NCI-H524 treated with DMSO at 0.1 percent for 48 hours (cell line): ENCODE measurements at places on chromosomes 4 and X.

DNA sequence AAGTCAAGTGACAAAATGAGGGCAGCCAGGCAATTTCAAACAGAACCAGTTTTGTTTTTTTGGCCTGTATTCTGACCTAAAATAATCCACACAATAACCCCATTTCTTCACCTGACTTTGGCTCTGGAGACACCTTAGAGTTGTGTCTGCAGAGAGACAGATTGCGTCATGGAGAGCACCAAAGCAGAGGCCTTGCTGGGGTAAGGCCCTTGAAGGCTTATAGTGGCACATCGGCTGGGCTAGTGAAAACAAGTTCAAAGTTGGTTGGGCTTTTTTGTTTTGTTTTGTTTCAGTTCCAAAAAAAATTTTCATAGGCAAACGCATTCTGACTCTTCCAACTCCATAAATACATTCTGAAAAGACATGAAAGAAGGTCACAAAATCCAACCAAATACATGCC is 34.4 kb downstream of the PARM1 start:
- no peak for DNase-seq

DNA sequence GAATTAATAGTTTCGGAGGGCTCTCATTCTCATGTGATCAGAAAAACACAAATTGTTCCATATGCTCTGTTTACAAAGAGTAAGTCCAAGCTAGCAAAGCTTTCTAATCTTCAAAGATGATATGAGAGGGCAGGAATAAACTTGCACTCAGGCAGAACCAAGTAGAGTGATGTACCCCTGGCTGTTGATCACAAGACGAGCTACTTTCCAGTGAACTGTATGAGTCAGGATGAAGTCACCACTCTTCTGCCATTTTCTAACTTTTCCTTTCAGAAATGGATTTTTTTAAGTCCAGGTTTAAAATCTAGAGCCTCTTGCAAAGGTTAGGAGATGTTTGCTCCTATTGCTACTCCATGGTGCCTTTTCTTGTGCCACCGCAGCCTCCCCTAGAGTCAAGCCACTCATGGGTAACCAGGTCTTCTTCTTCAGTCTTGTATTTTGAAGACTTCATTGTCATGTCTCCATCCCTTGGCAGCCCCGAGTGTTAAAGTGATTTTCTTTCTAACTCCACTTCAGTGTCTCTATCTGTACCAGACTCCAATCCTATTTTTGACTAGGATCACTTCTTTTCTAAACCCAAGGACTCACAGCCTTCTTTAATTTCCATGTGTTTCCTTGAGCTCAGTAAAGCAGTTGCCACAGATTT is 171.9 kb upstream of the GALNT7 start:
- DNase-seq = no peak

DNA sequence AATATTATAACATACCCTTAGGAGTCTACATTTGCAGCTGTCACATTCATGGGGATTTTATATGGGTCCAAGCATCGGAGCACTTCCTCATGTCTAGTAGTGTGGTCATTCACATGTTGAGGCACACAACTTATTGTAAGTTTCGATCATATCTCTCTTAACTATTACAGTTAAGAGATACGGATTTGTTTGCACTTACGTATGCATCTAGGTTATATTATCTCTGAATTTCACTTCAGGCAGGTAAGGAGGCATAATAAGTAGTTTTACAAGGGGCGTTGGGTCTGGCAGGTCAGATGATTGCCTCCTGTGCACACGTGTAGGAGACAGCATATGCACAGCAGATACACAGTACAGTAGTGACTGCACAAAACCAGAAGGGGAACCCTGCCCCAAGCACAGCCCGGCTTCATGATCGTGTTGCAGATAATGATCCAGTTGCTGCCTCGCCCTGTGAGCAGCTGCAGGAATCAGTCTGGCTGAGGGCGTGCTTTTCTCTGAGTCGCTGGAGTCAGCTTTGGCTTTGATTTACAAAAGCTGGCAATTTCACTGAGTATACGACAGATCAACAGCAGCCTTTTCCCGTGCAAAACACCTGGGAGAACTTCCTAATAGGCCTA is 302.9 kb upstream of the GATB start:
- no peak for DNase-seq

DNA sequence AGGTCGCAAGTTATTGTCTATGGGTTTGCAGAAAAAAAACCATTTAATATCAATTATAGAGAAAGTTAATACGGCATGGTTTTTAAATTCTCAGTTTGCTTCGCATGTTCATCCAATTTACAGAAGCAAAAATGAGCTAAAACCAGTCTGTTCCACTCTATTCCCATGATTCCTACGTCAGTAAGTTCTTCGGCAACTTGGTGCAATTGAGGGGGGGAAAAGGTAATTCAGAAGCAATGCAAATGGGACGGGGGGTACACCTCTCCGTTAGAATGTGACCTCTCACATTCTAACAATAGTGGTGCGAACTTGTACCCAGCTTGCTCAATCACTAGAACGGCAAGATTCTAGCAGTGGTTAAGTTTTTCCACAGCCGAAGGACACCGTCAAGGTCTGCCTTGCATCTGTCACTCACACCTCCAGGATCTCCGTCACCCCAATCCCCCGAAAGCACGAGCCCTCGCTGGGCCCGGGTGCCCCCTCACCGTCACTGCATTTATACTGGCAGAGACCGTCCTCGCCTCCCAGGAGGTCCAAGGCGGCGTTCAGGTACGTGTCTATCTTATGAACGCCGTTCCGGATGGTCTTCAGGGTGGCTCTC is 653 bp downstream of the PLA2G12A start:
- no peak for DNase-seq

DNA sequence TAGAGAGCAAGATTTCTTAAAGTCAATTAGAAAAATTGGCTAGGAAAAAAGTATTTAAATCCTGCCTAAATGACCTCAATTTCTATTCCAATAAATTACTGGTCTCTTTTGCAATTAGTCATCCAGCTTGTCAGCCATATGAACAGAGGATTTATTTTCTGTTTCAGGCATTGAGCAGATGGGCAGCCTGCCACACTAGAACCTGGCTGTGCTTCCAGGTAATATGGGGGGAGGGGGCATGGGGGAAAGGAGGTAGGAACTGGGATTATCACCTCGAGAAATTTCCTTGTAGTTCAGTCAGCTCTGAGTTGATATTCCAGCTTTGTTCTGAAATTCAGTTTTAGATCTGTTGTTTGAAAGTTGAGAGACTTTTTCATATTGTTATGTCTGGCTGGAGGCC is 206.3 kb upstream of the LCORL start:
- DNase-seq = no peak

DNA sequence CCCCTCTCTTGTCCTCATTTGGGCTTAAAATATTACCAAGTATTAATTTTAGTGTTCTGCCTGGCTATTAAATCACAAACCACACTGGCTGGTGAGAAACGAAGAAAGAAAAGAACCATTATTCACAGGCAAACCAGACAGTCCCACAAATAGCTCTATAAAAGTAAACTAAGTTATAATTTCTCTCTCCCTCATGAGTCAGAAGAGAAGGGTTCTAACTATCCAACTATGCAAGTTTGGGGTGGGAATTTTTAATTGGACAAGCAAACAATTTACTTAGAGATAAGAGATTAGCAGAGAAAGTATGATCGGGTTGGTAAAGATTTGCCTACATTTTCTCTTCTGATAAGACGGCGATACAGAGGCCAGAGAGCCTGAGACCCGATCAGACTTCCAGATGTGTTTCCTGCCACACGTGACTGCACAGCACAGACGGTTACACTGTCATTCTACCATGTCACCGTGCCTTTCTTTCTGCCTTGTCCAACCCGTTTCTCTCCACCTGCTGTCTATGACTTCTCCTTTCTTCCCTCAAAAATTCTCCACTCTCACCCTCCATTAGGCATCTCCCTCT is 52.3 kb downstream of the MEPE start:
- no peak for DNase-seq

GRCh38 chrX:905848-906566 is 275.4 kb downstream of the SHOX start:
- DNase-seq = no peak

- DNase-seq = no peak
Observed at GRCh38 chr4:147960971-147961370, 229.1 kb downstream of the ARHGAP10 start.

DNA sequence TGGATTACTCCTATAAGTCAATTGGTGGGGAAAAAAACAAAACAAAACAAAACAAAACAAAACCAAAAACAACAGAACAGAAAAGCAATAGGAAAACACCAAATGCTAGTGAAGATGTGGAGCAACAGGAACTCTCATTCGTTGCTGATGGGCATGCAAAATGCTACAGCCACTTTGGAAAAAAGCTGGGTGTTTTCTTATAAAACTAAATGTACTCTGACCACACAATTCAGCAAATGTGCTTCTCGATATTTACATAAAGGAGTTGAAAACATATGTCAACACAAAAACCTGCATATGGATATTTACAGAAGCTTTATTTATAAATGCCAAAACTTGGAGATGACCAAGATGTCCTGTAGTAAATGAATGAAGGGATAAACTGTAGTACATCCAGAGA is 703.6 kb upstream of the FAM241A start:
- no peak for DNase-seq

- no peak for DNase-seq
Observed at GRCh38 chr4:114694770-114695169, 96.2 kb downstream of the UGT8 start.

DNA sequence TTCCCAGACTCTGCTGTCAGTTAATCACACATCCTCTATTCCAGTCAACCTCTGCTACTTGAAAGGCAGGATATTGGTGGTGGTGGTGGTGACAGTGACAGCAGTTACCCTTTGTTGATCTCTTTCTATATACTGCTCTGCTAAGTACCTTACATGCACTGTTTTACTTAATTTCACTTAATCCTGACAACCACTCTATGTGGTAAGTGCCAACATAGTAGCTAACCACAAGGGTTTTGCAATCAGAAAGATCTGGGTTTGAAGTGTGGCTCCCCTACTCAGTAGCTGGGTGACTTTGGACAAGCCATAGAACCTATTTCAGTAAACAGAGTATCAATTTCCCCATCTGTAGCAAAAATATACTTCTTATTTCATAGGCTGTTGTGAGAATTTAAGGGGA is 24.2 kb upstream of the F9 start:
- no peak for DNase-seq

GRCh38 chrX:97123001-97123400 is 239.3 kb downstream of the RPA4 start:
- DNase-seq = no peak

GRCh38 chr4:55351824-55352223 is 5.8 kb downstream of the SRD5A3 start:
- DNase-seq = no peak
